ENCODE measurements at places on chromosomes 3 and 15. TPM values are rescaled to one million over a fixed set of nuclear protein-coding genes. Genes with fewer than 3 reads are reported as not detected.

- H3K27me3 ChIP-seq = peaks cover 14% of the 10 kb centered on the region
- peaks cover 8% of the 10 kb centered on the region for H3K4me1 ChIP-seq
- peak; percentile 20 for DNase-seq
- no peaks in the 10 kb centered on the region for H3K36me3 ChIP-seq
- no peak within 1 kb of the TSS for H3K27ac ChIP-seq
- H3K4me3 ChIP-seq = peak within 1 kb of the TSS; percentile 41
Measured at GRCh38 chr15:81133782-81134461, at the start of gene CFAP161. CFAP161 (plus strand) TSS chr15:81134270; CDS start chr15:81134330, 60 bp downstream.

A4GNT gene
- polyA plus RNA-seq = not detected

DNA sequence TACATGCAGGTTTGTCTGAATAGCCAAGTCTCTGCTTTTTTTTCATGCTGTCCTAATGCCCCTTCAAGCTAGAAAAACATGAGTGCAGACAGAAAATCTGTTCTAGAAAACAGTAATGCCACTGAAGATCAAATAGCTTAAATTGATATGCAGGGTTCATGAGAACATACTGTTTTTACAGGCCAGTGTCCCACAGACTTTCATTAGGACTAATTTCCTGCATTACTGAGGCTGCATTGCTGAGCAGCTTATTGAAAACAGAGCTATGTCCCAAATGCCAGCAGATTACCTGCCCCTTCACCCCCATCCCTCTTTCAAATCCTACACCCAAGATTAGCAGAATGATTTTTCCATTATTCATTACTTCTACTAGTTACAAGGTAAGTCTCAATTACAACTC is 665 bp downstream of the TM4SF18 start:
- no peak for DNase-seq
- H3K4me3 ChIP-seq = no peak overlapping the region
- H3K36me3 ChIP-seq = no peaks in the 10 kb centered on the region
- H3K27me3 ChIP-seq = no peaks in the 10 kb centered on the region

DNA sequence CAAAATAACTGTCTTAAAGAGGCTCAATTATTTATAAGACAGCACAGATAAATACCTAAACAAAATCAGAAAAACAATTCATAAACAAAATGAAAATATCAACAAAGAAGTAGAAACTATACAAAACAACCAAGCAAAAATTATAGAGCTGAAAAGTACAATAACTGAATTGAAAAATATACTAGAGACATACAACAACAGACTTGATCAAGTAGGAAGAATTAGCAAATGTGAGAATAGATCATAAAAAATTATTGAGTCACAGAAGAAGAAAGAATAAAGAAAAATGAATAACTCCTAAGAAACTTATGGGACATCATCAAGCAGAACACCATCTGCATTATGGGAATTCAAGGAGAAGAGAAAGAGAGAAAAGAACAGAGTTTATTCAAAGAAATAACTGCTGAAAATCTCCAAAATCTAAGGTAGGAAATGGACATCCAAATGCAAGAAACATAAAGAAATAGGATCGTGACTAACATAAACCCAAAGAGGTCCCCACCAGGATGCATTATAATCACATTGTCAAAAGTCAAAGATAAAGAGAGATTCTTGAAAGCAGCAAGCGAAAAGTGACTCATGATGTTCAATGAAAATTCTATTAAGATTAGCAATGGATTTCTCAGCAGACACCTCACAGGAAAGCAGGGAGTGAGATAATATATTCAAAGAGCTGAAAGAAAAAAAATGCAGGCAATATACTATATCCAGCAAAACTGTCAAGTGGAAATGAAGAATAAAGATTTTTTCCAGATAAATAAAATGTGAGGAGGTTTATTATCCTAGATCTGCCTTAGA is 85.9 kb downstream of the DCLK3 start:
- H3K4me3 ChIP-seq = no peak overlapping the region
- no peak overlapping the region for H3K27ac ChIP-seq
- H3K27me3 ChIP-seq = peaks cover 3% of the 10 kb centered on the region
- H3K36me3 ChIP-seq = peaks cover 7% of the 10 kb centered on the region

- H3K4me3 ChIP-seq = peak overlapping the region; percentile 49
- no peak for DNase-seq
- H3K27me3 ChIP-seq = no peaks in the 10 kb centered on the region
- H3K4me1 ChIP-seq = peaks cover 56% of the 10 kb centered on the region
- peak overlapping the region; percentile 92 for H3K27ac ChIP-seq
- peaks cover 42% of the 10 kb centered on the region for H3K36me3 ChIP-seq
Measured at GRCh38 chr3:114307832-114308231, 14.0 kb downstream of the TIGIT start.

GRCh38 chr3:79297245-79297960 is 470.4 kb downstream of the ROBO1 start:
- no peaks in the 10 kb centered on the region for H3K27me3 ChIP-seq
- no peaks in the 10 kb centered on the region for H3K36me3 ChIP-seq
- no peak for DNase-seq
- no peaks in the 10 kb centered on the region for H3K4me1 ChIP-seq
- no peak overlapping the region for H3K27ac ChIP-seq

- peaks cover 20% of the 10 kb centered on the region for H3K4me1 ChIP-seq
- no peaks in the 10 kb centered on the region for H3K36me3 ChIP-seq
Measured at GRCh38 chr3:134852893-134853351, 57.9 kb downstream of the EPHB1 start.

DNA sequence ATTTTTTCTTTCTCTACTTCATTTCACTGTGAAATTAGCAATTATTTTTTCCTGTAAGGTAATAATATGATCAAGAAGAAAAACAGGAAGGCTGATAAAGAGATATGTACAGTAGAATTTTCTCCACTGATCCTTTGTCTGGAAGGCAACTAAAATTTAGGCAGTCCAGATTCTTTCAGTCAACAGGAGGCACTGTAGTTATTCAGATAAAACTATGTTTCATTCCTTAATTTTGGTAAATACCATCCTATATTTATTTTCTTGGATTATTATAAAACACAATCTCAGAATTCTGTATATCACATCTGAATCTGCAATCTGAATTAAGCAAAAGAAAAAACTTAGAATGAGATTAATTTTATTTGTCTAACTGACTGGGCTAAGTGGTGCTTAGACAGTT is 343.2 kb downstream of the LSAMP start:
- H3K4me3 ChIP-seq = no peak overlapping the region
- no peaks in the 10 kb centered on the region for H3K4me1 ChIP-seq
- H3K27me3 ChIP-seq = no peaks in the 10 kb centered on the region
- DNase-seq = no peak

DNA sequence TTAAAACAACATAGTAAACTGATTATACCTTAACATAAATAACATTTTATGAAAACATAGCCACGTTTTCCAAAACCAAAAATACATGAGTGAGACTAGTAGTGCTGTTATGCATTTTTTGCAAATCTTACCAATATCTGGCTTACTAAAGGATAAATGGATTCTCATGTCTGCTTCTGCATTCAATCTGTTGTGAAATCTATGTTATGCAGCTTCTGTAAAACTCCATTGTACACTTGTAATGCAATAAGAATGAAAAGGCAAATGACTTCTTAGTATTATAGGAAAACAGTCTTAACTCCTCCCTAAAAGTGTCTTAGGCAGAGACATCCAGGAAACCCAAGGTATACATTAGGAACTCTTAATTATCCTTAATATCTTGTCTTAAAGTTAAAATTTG is 330.9 kb upstream of the THBS1 start:
- no peaks in the 10 kb centered on the region for H3K36me3 ChIP-seq
- no peak for DNase-seq
- H3K27me3 ChIP-seq = peaks cover 4% of the 10 kb centered on the region
- H3K4me3 ChIP-seq = no peak overlapping the region
- no peak overlapping the region for H3K27ac ChIP-seq
- no peaks in the 10 kb centered on the region for H3K4me1 ChIP-seq

GRCh38 chr3:81908561-81908960 is 147.1 kb upstream of the GBE1 start:
- no peaks in the 10 kb centered on the region for H3K4me1 ChIP-seq
- no peak overlapping the region for H3K27ac ChIP-seq
- no peaks in the 10 kb centered on the region for H3K27me3 ChIP-seq
- no peak for DNase-seq
- no peak overlapping the region for H3K4me3 ChIP-seq

DNA sequence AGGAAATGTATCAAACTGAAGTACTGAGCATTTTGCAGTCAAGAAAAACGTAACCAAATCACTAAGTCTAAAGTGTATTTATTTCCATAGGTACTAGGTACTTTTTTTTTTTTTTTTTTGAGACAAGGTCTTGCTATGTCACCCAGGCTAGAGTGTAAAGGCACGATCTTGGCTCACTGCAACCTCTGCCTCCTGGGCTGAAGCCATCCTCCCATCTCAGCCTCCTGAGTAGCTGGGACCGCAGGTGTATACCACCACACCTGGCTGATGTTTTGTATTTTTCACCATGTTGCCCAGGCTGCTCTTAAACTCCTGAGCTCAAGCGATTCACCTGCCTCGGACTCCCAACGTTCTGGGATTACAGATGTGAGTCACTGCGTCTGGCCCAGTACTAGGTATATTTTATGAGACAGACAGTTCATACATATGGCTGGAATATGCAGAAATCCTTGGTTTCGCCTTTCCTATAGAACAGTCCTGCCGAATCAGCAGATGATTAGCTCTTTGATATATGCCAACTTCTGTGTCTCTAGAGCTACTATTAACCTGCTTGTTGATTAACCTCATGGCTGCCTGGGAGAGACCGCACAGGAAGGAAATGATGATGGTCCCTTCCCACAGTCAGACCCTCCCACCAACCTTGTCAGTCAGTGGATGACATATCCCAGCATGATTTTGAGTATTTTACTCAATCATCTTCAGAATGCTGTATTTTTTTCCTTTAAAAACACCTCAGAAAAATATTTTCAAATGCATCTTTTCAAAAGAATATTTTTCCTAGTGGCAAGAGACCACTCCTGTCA is 32.3 kb downstream of the TMOD3 start:
- DNase-seq = peak; percentile 32
- H3K4me1 ChIP-seq = peaks cover 75% of the 10 kb centered on the region
- peaks cover 2% of the 10 kb centered on the region for H3K27me3 ChIP-seq
- H3K4me3 ChIP-seq = peak overlapping the region; percentile 61
- H3K36me3 ChIP-seq = peaks cover 19% of the 10 kb centered on the region
- H3K27ac ChIP-seq = peak overlapping the region; percentile 57

DNA sequence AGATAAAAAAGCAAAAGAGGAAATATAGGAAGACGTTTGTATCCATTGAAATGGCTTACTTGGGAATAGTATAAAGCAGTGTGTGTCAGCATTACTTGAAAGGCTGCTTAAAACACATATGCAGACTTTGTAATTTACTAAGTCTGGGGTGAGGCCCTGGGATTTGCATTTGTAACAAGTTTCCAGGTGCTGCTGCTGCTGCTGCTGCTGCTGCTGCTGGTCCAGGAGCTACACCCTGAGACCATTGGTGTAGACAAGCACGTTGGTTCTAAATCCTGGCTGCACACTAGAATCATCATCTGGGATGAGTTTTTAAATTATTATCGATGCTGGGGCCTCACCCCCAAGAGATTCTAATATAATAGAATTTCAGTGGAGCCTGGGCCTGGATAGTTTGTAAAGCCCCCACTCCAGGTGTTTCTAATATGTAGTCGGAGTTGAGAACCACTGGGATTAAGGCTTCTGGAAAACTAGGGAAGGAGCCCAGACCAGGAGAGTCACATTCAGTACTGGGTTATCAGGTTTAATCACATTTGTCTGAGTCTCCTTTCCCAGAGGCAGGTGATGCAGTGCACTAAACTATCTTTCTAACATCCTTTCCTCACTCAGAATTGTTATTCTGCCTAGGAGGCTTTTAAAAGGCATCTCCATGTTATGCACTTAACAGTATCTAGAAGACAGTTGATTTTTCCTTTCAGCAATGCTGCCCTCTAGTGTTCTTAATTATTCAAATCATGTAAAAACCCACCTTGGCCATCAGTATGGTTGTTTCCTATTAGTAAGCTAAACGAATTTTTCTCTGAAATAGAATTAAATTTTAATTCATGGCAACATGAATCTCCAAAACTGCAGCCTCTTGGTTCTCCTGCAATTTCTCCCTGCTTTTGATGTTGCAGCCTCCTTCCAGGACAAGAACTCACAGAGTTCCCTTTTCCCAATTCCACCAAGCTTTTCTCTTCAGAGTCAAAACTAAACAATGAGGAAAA is 45.4 kb downstream of the SSR3 start:
- peak; percentile 44 for DNase-seq
- H3K27me3 ChIP-seq = peaks cover 2% of the 10 kb centered on the region
- no peaks in the 10 kb centered on the region for H3K36me3 ChIP-seq
- no peak overlapping the region for H3K27ac ChIP-seq
- H3K4me3 ChIP-seq = no peak overlapping the region
- no peaks in the 10 kb centered on the region for H3K4me1 ChIP-seq

GRCh38 chr15:100941536-100941935 is 22.4 kb downstream of the LRRK1 start:
- no peak overlapping the region for H3K27ac ChIP-seq
- DNase-seq = no peak
- no peaks in the 10 kb centered on the region for H3K27me3 ChIP-seq
- no peaks in the 10 kb centered on the region for H3K4me1 ChIP-seq
- no peak overlapping the region for H3K4me3 ChIP-seq

TRIM42 gene
- not detected for polyA plus RNA-seq

HES1 gene
- polyA plus RNA-seq = not detected

EPHA6 gene
- polyA plus RNA-seq = not detected

TFG gene
- 17.4 TPM for polyA plus RNA-seq

DNA sequence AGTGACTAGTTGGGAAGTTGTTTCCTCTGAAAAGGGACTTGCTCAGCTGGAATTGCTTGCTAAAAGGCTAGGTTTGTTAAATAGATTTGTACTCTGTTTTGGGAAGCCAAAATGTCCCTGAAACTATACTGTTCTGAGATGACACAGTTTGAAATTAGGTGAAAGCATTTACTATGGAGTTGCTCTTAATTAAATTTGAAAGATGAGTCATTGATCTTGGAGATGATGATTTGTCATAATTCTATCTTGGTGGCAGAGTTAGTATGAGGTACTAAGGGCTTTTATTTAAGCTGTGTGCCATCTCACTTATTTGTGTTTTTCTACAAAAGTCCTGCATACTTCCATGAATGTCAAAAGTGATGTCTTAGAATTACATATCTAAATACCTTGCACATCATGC is 320.9 kb downstream of the PTPRG start:
- no peak overlapping the region for H3K4me3 ChIP-seq
- peaks cover 2% of the 10 kb centered on the region for H3K27me3 ChIP-seq
- peaks cover 4% of the 10 kb centered on the region for H3K4me1 ChIP-seq
- no peak for DNase-seq

DNA sequence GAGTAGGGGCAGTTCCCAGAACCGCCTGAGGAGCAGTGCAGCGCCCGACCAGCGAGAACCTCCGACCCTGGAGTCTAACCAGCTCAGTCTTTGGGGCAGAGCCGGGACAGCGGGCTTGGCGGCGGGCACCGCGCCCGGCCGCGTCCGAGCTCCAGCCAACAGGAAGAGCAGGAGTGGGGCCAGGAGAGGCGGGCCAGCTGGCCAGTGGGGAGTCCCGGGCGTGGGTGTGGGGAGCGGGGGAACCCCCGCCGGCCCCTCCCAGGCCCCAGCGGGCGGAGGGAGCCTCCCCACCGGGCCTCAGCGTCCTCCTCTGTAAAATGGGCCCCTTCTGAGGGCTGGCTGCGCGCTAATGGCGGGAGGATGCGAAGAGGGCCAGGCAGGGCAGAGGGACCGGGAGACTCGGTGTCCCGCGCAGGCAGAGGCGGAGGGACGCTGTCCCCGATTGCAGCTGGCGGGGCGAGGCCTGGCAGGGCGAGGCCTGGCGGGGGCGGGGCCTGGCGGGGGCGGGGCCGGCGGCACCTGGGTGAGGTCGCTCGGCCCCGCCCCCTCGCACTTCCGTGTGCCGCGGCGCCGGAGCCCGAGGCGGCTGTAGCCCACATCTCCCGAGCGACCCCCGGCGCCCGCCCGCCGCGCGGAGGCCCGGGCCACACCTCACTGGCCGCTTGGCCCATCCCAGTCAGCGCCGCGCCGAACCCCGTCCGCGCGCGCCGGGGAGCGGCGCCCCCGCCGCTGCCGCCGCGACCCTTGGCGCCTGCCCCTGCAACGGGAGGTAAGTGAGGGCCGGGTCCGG is at the start of gene PRKCD:
TSS of gene PRKCD (plus strand) at position 550 of the 790 bp plus-strand sequence. CDS start 17,214 bp downstream, outside the sequence.
- H3K36me3 ChIP-seq = no peaks in the 10 kb centered on the region
- H3K27ac ChIP-seq = peak within 1 kb of the TSS; percentile 86
- H3K4me3 ChIP-seq = peak within 1 kb of the TSS; percentile 94
- DNase-seq = peak; percentile 65
- H3K4me1 ChIP-seq = peaks cover 32% of the 10 kb centered on the region

Data from immature natural killer cell (primary cell).